ENCODE measurements at places on chromosomes 2 and 18.

DNA sequence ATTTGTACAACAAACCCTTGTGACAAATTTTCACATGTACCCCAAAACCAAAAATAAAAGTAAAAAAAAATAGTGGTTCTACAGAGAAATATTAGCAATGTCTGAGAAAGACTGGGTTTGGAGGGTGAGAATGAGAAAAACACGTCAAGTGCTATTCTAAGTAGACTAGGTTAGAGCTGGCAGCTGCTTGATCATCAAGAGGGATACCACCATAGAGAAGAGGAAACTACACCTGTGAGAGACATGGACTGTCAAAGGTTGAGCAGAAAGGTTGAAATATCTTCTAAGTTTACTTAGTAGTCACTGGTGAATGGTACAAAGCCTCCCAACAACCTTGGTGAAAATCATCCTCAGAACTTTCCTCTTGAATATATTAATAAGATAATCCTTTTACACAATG is 126.9 kb upstream of the ITGA4 start:
- no peak for DNase-seq

- DNase-seq = no peak
These were observed 30.3 kb upstream of the ARHGEF4 start for GRCh38 chr2:130806370-130806769.

GRCh38 chr18:54387631-54388030 is 29.9 kb downstream of the C18orf54 start:
- no peak for DNase-seq

DNA sequence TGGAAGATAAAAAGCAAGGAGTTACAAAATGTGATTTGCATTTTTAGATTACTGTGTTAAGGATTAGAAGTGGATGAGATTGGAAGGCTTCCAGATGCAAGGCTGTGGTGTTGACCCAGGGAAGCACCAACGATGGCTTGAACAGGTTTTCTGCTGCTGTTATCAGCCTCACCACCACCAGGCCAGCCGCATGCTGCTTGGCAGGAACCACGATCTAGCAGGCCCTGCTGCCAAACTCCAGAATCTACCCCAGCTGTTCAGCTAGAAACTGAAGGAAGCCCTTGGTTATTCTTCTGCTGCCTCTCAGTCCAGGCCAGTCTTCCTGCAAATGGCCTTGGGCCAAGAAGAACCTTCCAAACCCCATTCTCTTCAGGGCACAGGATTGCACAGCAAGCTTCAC is 133.9 kb downstream of the MTCL1 start:
- DNase-seq = no peak

- no peak for DNase-seq
These were observed 207.5 kb downstream of the SEPTIN10 start for GRCh38 chr2:109406301-109406700.

GRCh38 chr2:218257390-218257981 is 3.3 kb upstream of the GPBAR1 start:
- peak; percentile 5 for DNase-seq

DNA sequence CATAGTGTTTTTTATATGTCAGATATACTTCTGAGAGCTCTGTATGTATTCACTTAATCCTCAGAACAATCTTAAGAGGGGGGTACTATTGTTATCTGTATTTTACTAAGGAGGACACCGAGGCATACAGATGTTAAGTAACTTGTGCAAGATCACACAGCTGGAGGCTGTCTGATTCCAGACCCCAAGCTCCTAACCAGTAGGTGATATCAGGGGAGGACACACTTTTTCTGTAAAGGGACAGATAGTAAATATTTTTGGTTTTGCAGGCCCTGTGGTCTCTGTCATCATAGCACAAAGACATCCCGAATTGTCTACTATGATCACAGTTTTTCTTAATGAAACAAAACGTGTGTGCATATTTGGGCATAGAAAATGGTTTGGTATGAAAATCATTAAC is 143.7 kb downstream of the LAMA3 start:
- DNase-seq = no peak

DNA sequence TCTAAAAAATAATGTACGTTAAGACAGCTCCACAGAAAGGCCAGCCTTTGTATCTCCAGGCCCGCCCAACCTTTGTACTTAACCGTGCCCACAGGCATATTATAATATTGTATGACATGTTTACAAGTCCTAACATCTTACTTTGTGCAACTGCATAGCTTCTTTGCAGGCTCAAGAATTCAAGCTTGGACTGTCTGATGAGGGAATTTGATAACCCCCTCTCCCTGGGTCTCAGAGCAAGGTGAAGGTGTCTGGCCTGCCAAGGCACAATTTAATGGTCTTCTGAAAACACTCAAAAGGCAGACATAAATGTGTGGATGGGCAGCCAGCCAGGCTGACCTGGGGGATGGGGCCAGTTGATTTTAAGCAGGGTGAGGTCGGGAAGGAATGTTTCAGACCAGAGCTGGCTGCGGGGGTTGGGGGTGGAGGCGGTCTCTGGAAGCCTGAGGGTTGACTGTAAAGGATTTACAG is 732.7 kb upstream of the FANCL start:
- no peak for DNase-seq

DNA sequence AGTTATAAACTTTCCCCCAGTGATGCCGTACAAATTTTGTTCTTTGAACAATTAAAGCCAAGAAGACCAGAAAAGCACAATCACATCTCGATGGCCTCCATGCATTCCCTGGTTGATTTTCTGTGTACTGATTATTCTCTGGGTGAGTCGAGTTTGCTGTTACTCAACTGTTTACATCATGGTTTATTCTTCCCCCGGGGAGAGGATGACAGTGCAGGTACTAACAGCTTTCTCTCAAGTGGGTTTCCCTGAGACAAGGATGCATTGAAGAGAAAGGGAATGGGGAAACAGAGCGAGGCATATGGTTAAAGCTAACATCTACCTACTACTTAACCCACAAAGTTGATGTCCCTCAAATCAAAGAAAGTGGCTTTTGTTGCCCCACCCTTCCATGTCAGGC is 410.8 kb upstream of the FANCL start:
- DNase-seq = no peak

- no peak for DNase-seq
These were observed 15.5 kb downstream of the FOSL2 start for GRCh38 chr2:28407976-28408690.

DNA sequence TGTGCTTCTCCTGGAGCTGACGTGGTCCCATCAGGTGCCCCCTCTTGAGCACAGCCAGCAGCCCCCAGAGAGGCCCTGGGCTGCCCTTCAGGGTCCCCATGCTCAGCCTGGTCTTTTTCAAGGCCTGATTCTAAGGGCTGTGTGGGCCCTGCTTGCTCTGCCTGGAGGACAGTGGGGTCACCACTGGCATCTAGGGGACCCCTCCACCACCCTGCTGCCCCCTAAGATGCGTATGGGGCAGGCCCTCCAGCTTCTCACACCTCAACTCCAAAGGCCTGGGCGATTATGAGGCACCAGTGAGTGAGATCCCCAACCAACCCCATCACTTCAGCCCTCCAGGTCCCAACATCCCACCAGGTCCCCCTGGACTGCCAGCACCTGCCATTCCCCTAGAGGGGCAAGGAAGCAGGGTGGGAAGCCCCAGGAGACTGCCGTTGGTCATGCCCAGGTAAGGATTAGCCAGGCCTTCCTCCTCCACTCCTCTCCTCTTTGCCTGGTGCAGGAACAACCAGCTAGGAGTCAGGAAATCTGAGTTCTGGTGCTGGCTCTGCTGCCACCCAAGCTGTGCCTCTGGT is 114.4 kb downstream of the SMAD7 start:
- DNase-seq = no peak

- no peak for DNase-seq
These were observed 48.8 kb upstream of the TMEFF2 start for GRCh38 chr2:192243488-192243887.

DNA sequence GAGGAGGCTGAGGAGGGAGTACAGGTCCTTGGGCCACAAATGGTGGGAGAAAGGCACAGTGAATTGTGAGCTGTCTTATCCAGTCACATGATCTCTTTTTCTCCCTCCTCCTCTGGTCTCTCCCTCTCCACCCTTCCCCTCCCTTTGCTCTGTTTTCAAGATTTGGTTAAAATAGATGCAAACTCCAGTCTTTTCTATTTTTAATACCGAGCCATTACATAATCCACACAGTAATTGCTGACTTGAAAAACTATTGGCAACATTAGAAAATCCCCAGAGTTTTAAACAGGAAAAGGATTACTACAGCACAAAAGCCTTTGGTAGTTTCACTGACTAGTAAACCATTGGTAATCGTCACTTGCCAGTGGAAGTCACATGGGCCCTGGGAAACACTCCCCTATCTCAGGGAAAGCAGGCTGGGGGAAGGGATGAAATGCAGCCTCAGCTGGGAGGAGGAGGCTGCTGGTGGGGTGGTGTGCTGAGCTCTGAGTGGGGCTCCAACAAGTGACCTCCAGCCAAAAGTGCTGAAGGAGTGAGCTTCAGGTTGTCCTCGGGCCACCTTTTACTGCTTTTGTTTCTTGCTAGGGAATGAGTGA is 57.4 kb upstream of the PCBP1 start:
- no peak for DNase-seq

- no peak for DNase-seq
These were observed 80.6 kb downstream of the ADCYAP1 start for GRCh38 chr18:985212-985661.

DNA sequence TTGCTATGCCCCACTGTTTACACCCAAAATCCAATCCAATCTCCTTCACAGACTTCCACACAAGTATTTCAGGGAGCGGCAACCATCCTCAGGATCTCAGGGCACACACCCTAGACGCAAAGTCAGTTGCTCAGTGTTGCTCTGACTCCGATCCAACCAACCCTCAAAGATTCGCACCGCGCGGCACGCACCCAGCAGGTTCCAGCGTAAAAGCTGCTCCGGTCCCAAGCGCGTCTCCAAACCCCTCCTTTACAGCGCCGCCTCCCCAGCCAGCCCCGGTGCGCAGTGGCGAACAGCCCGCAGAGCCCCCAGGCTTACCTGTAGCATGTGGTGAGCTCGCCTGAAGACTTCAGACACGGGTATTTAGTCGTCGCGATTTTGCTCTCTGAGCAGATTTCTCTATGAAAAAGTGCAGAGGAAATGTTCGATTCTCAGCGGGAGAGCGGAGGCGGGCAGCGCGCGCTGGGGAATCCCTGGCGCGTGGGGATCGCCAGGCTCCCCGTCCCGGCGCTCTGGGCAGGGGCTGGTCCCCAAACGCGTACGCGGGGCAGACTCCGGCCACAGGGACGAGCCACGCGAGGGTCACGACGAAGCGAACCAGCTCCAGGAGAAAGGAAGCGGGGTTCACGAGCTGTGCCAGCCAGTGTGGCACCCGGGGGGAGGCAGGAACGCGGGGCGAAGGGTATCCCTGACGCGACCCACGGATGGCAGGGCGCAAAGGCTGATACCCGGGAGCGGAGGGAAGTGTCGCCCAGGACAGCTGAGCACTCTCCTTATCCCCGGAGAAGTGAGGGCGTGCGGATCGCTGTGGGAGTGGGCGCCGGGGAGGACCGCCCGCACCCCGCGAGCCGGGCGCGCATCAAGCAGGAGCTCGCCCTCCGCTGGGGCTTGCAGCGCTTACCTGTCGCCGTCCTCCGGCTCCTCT is 650 bp downstream of the CCBE1 start:
- DNase-seq = no peak

- DNase-seq = no peak
These were observed 14.6 kb downstream of the CCNYL1 start for GRCh38 chr2:207725873-207726578.

DNA sequence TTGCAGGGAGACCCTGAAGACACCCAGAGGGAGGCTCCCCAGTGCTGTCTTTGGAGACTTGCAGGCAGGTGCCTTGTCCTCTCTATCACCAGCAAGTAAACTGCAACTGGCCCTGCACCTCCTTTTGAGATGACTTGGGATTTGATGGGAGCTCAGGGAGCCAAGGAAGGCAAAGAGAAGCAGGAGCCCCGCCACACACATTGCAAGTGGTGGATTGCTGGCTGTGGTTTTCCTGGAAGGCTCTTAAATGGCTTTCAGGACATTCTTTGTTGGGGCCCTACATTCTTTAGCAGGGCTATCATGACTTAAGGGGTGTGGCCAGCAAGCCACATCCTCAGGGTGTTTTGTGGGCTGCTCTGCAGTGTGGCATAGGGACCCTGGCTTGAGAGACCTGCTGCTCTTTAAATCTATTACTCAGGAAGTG is 39.9 kb upstream of the CDC42EP3 start:
- peak; percentile 55 for DNase-seq

DNA sequence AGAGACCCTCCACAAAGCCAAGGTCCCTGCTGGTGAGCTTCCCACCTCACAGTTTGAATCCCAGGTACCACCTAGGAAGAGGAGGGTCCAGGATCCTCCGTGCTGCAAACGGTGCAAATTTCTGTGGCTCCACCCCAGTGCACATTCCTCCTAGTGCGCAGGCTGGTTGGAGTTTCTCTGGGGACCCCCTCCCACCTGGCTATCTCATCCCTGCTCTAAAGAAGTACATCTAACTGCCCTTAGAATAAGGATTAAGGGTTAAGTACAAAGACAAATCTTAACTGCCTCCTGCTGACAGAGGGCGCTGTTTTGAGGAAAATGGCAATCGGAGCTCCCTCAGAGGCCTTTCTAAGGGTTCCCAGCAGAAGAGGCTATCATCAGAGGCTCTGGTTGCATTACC is 109.6 kb upstream of the FSIP2 start:
- DNase-seq = no peak

DNA sequence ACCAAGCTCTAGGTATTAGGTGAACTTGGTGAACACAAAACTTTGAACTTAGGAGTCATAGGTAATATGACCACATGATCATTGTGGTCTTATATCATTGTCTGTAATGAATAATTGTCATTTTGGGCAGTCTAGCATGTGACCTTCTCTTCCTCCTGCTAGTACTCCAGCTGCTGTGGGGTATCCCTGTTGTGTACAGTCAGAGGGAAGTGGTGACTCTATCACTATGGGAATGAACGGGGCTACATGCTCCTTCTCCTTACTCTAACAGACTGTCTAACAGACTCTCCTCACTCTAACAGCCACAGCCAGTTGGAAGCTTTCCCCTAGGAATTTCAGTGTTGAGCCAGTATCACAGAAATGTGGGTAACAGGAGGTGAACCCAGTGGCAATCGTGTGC is 68.2 kb upstream of the NEDD4L start:
- DNase-seq = no peak

DNA sequence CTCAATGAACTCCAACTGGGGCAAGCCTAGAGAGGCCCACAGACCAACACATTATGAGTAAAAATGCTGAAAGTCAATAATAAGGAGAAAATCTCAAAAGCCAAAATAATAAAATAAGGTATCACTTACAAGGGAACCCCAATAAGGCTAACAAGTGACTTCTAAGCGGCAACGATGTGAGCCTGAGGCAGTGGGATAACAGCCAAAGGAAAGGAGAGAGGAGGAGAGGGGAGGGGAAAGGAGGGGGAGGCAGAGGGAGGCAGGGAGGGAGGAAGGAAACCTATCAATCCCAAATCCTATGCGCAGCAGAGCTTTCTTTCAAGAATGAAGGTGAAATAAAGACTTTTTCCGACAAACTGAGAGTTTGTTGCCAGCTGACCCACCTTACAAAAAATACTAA is 6.0 kb upstream of the NFATC1 start:
- no peak for DNase-seq

GRCh38 chr2:215845839-215846586 is 167.3 kb downstream of the MREG start:
- no peak for DNase-seq

- DNase-seq = no peak
These were observed 35.5 kb downstream of the ZEB2 start for GRCh38 chr2:144484201-144484948.

DNA sequence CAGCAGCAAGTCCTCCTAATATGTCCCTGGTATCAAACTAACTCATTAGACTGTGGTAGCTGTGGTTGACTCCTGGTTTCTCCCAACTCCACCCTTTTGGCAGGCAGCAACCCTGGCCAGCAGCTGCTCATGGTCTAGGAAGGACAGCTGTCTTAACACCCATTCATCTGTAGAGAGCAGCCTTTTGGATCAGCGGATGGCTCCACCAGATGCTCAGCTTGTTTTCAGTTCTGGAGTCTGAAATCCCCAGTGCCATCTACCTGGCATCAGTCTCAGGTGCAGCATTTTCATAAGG is 100.5 kb downstream of the SPOPL start:
- no peak for DNase-seq
